ENCODE measurements at places on chromosomes 16 and 17.

GRCh38 chr17:4534515-4534914 lies 20.7 kb downstream of the MYBBP1A start:
- no peak for DNase-seq

DNA sequence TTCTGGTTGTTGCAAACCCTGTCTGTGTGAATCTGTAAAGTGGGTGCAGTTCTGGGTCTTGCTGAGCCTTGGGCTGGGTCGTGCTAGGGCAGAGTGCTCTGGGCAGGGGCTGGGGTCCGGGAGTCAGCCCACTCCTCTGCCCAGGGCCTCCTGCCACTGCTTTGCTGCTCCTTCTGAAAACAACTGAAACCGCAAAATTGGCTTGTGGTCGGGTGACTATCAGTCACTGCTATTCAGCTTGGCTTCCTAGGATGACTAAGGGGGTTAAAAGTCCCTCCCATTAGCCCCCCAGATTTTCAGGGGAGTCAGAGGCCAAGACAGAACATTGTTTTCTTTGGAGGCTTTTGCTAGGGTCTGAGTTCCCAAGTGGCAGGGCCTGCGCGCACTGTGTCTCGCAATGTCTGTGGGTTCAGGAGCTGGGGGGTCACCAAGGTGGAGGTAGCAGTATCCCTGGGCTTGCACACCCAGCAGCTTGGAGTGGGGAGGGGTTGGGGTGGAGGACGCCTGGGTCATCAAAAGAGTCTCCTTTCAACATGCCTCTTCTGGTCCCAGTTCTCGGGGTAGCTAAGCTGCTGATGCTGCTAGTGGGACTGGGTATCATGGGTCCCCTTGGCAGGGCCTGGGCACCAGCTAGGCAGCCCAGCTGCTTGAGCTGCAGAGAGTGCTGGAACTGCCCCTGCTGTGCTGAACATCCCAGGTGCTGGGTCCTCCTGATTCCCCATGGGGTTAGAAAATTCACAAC lies 13.5 kb upstream of the TBX21 start:
- no peak for DNase-seq

DNA sequence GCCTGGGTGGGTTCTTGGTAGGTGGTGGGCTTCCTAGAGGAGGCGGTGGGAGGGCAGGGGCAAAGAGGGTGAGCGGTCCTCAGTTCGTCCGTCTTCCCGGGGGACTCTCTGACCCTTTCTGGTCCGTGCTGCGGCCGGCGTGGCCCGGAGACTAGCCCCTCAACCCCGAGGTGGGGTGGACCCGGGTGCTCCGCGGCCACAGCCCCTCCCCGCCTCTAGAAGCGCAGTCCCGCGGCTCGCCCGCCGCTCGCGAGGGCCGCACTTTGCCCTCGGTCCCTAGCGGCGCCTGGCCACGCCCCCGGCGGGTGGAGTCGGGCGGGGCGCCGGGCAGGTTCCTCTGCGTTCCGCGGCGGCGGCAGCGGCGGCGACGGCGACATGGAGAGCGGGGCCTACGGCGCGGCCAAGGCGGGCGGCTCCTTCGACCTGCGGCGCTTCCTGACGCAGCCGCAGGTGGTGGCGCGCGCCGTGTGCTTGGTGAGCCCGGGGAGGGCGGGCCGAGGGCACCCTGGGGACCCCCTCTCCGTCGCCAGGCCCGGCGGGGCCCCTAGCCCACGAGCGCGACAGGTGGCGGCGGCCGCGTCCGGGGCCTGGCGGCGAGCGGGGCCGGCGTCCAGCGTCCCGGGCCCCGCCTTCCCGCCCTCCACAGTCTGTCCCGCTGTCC lies at the start of gene SYNGR2:
TSS of gene SYNGR2 (plus strand) at position 340 of the 661 bp plus-strand sequence. CDS start at position 376, 36 bp downstream.
- peak; percentile 84 for DNase-seq

GRCh38 chr17:64147110-64148016 lies 17.4 kb upstream of the ERN1 start:
- no peak for DNase-seq

DNA sequence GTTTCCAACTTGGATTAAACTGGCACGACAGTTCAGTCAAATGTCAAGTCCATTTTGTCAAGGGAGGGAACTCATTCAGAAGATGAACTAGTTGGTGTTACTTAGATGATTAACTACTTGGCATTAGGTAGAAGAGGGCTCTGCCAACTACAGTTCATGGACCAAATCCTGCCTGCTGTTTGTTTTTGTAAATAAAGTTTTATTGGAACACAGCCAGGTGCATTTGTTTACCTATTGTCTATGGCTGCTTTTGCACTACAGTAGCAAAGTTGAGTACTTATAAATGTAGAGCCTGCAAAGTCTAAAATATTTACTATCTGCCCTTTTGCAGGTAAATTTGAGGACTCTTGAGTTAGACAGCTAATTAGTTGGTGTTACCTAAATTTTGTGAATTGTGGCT lies 410.0 kb downstream of the MAF start:
- no peak for DNase-seq

DNA sequence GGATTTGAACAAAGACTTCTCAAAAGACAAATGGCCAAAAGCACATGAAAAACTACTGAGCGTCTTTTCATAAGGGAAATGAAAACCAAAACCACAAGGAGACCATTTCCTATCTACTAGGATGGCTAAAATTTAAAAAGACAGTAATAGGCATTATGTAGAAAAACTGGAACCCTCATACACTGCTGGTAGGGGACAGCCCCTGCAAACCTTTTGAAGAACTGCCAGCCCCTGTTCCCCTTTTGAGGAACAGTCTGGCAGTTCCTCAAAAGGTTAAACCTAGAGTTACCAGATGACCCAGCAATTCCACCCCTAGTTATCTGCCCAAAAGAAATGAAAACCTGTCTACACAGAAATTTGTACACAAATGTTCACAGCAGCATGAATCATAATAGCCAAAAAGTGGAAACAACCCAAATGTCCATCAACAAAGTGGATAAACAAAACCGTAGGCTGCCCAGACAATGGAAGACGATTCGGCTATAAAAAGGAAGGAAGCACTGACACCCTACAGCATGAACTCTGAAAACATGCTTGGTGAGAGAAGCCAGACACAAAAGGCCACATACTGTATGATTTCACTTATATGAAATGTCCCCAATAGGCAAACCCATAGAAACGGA lies 22.9 kb downstream of the CDIP1 start:
- DNase-seq, result no peak

DNA sequence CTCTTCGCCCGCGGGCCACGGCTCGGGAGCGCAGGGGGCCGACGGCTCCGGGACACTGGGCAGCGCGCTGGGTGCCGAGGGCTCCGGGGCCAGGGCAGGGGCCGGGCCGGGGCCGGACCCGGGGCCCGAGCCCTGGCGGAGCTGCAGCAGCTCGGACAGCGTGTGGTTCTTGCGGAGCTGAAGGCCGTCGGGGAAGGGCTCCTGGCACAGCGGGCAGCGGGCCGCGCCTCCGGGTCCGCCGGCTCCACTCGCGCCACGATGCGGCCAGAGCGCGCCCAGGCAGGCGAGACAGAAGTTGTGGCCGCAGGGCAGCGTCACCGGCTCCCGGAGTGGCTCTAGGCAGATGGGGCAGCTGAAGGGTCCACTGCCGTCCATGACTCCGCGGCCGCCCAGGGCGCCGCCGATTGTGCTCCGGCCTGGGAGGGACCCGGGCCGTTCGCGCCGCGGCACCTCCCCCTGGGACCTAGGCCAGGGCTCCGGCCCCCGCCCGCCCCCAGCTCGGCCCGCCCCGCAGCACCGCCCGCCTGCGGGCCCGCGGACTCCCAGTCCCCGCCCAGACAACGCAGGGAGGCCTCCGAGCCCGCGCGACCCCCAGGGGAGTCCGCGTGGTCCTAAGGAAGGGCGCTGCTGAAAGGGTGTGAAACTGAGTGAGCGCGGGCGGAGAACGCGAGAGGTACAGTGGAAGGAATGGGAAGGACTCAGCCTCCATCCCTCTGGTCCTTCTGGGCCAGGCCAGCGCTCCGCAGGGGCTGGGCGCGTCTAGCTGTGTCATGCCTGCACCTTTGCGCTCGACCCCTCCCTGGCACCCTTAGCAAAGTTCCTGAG lies at the start of gene TRIM47:
TSS of gene TRIM47 (minus strand) at position 408 of the 825 bp plus-strand sequence. CDS start at position 375, 33 bp downstream.
- no peak for DNase-seq

GRCh38 chr17:83182620-83183101 lies 103.3 kb downstream of the METRNL start:
- DNase-seq, result no peak

- DNase-seq, result no peak
Observed at GRCh38 chr16:16062023-16062937, 112.9 kb downstream of the ABCC1 start.

DNA sequence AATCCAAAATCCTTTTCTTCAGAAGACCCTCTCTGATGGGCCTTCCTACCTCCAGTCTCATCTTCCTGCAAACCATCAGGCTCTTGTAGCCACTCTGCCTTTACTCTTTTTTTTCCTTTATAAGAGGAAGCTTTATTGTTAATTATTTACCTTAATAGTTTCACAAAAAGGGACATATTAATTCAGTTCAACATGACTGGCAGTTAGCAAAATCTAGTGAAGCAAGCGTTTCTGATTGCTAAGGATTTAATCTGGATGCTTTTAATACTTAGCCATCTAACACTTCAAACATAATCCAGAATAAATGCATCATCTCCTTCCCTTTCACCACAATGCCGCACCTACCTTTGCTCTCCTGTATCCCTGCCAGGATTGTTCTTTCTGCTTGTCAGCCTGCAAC lies 62.0 kb downstream of the SPACA3 start:
- DNase-seq, result no peak

- no peak for DNase-seq
Observed at GRCh38 chr16:11636172-11636721, 32.0 kb upstream of the SNN start.

- DNase-seq, result no peak
Observed at GRCh38 chr17:67995570-67996263, 552 bp downstream of the C17orf58 start.

GRCh38 chr16:69481901-69482341 lies 57.5 kb downstream of the CYB5B start:
- no peak for DNase-seq

DNA sequence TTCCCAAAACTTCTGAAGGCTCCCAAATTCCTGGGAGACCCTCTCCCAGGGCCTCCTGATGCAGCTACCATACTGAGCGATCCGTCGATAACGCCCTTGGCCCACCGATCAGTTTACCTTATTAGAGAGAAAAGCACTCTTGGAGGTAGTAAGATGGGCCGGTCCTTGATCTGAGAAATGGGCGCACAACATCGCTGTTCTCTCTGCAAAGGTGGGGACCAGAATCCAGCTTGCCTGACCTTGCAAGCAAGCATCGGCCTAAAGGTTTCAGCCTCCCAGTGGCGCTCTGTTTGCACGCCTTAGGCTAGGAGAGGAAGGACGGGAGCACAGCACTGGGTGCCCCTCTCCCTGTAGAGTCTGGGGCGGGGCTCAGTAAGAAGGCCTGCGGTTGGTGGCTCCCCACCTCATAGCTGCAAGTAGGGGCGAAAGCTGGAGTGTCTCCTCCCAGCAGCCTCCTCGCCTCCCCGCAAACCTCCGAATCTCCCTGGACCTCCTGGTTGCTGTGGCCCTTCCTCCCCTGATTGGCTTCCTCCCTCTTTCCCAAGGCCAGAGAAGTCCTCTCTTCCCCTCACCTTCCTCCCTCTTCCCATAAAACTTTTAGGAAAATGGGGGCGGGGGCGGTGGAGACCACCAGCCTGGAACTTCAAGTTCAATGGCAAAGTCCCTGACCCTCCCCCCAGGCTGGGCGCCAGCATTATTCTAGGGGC lies at the start of gene PRAC1:
TSS of gene PRAC1 (minus strand) at position 318 of the 707 bp plus-strand sequence. CDS start at position 192, 126 bp downstream.
- DNase-seq, result no peak

GRCh38 chr17:6239241-6239798 lies 169.1 kb downstream of the WSCD1 start:
- DNase-seq, result no peak

DNA sequence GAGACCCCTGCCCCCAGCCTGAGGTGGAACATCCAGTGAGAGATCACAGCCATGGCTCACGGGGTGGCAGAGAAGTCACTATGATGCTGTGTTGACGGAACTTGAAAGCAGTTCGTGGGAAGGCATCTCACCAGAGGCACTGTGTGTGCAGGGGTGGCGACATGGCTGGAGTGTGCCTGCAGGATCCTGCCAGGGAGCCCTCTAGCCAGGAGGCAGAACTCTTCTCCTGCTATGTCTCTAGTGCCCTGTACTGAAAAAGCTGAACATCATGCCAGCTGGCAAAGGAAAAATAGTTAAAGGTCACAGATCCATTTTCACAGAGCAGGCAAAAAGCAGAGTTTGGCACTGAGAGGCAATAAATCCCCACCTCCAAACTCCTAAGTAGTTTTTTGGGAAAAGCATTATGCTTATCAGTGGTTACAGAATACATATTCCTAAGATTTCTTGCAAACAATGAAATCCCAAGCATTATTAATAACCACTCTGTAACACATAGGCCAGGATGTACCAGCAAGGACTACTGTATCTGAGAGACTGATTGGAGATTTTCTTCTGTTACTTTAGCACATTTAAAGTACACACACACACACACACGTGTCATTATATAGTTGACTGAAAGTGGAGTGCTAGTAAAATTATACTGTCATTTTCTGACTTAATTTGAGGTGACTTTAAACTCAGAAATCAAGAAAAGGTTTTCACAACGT lies 36.8 kb downstream of the TNRC6C start:
- DNase-seq, result no peak

DNA sequence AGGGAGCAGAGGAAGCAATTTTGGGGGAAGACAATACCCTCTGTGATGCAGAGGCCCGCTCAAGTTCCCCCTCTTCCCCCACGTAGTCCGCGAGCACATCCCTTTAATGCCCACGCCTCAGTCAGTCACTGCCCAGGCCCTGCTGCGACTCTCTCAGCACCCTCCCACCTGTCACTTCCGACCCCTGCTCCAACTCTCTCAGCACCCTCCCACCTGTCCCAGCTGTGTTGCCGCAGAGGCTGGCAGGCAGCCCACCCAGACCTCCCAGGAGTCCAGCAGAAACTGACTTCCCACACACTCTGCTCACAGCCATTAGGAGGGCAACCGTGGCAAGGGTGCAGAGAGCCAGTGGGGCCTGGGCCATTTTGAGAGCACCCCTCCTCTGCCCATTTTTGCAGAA lies 92.7 kb downstream of the WSCD1 start:
- DNase-seq, result no peak

- no peak for DNase-seq
Observed at GRCh38 chr16:62058412-62058811, 22.2 kb upstream of the CDH8 start.

DNA sequence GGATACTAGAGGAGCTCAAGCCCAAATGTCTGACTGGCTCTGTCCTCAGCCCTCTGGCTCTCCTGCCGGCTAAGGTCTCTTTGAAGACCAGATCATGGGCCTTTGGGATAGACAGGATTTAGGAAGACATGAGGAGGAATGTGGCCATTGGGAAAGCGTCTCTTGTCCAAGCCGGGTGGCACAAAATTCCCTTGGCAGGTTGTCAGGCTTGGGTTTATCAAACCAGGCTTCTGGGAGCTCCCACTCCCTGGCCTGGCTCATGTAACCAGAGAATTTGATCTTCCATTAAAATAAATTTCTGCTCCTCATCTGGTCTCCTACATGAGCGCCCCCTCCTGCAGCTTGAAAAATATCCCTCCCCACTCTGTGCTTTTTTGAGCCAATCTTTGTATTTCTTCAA lies 71.1 kb downstream of the IRX3 start:
- no peak for DNase-seq

GRCh38 chr17:364766-365165 lies 12.2 kb upstream of the RPH3AL start:
- no peak for DNase-seq

- DNase-seq, result no peak
Observed at GRCh38 chr16:17145029-17145428, 325.7 kb downstream of the XYLT1 start.

- no peak for DNase-seq
Observed at GRCh38 chr16:83819361-83819760, 11.6 kb downstream of the HSBP1 start.

GRCh38 chr16:12311877-12312276 lies 335.3 kb downstream of the SNX29 start:
- no peak for DNase-seq

GRCh38 chr17:15946611-15947120 lies 1.7 kb downstream of the ADORA2B start:
- DNase-seq, result no peak

Data from CD8-positive, alpha-beta memory T cell (primary cell).